ENCODE measurements at places on chromosomes 7 and 10.

DNA sequence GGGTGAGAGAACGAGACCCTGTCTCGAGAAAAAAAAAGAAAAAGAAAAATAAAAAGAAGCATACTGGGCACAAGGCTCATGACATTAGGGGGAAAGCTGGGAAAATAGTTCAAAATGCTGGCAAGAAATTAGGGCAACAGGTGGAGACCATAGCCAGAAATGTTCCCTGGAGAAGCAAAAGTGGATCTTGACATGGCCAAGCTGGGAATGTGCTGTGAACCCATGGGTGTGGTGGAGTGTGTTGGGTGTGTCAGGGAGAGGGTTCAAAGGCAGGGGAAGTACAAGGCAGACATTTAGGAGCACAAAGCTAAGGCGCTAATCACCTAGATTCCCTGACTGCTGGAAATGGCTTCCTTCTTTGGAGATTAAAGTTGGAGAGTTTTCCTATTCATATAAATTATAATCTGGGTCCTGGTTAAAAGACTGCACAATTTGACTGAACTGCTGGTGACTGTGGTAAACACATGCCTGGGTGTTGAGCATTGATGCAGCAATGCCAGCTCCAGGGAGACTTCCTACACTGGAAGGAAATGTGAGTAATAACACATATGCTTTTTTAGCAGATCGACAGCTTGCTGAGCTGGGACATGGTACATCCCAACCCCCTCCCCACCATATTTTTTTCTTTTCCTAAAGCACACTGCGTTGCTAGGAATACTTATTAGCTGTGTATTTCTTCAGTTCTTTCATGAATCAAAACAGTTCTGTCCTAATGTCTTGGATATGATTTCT, 70.1 kb upstream of the ARHGAP21 start:
- no peak for DNase-seq

- no peak for DNase-seq
These were observed 237.8 kb downstream of the ZMYND11 start for GRCh38 chr10:373015-373414.

GRCh38 chr7:98852826-98853225, 17.0 kb downstream of the TMEM130 start:
- DNase-seq = no peak

- DNase-seq = no peak
These were observed 59.8 kb upstream of the ANTXRL start for GRCh38 chr10:46226900-46227558.

DNA sequence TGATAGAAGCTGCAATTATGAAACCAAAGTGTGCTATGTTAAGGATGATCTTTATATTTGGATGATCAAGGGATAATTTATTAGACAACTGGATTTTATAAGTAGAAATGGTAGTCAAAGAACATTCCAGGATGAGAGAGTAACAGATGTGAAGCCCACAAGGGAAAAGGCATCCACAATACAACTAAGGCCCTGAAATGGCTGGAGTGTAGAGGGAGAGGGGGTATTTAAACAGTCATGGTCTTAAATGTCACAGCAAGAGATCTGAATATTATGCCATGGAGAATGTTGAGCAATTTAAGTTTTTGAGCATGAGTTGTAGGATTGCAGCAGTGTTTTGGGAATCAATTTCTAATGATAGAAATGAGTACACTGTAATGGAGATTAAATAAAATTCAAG, 282.3 kb upstream of the DKK1 start:
- DNase-seq = no peak

DNA sequence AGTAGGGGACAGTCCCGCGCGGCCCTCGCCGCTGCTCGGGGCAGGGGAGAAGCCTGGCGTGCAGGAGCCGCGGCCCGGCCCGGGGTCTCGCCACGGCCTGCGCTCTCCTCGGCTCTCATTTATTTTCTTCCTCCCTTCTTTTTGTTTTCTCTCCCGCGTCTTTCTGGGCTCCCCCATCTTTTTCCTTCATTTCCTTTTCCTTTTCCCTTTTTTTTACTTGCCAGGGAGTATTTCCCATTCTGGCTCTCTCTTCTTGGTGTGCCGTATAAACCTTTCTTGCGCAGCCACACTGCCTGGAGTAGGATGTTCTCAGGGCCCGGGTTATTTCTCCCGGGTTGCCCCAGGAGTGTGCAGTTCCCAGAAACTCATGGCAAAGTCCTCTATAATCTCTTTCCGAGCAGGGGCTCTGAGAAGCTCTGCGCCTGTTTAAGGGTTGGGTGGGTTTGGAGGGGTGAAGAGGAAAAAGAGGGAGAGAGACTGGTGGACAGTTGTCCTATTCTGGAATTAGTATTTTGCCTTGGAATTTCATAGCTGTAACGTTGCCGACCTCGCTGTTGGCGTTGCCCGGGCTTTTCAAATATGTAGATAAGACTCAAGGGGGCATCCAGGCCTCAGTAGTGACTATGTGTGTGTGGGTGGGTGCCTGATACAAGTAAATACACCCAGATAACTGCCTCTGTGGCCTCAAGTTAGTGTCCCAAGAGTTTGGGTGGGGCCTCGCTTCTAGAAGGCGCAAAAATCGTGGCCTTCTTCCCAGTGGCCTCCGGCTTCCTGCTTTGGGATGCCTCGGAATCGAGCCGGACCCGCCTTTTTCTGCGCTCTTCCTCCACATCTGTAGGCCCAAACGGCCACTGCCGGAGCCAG, 4.3 kb upstream of the ZNF503 start:
- DNase-seq = no peak

GRCh38 chr7:33757563-33758165, 147.7 kb upstream of the BMPER start:
- DNase-seq = no peak

- no peak for DNase-seq
These were observed 85.1 kb downstream of the WDR37 start for GRCh38 chr10:1141261-1141660.

DNA sequence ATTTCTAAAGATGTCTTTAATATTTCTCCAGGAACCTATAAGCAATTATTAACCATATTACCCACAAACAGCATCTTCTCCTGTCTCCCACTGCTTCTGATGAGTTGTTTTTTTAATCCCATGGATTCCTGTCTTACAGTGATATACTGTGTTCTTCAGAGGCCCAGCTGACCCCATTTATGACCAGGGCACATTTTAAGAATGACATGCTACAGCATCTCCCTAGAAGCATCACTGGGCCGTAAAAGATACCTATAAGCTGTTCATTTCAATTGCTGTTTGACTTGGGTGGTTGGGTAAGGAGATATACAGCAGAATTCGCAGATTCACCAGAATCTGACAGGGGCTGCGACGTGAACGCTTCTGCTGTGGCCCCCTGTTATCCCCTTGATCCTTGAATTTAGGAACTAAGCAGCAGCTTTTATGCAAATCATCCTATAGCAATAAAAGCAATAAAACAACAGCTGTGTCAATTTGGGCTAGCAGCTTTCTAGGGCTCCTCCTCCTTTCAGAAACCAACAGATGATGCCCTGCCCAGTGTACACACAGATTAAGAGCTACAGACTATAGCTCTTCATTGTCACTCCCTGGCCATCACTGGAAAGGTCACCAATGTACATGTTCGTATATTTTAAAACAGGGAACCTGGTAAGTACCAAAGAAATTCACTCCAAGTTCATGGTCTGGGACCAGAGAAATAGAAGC, 86.8 kb downstream of the CPEB3 start:
- no peak for DNase-seq

DNA sequence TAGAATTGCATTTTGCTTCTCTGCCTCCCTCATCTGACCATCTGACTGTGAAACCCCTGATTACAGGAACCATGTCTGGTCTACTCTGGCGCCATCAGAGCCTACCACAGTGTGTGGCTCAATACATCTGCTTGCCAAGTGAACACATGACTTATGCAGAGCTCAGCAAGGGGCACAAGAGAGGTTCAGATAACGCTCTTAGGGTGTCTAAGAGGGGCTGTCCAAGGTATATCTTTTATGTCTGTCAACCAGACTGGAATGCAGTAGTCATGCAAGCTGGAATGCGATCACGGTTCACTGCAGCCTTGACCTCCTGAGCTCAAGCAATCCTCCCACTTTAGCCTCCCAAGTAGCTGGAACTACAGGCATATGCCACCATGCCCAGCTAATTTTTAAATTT, 10.3 kb upstream of the RRP12 start:
- DNase-seq = no peak

- DNase-seq = no peak
These were observed 962.7 kb downstream of the LRMDA start for GRCh38 chr10:76393875-76394706.

- no peak for DNase-seq
These were observed 78.7 kb upstream of the PPP2R2D start for GRCh38 chr10:131822013-131822691.

DNA sequence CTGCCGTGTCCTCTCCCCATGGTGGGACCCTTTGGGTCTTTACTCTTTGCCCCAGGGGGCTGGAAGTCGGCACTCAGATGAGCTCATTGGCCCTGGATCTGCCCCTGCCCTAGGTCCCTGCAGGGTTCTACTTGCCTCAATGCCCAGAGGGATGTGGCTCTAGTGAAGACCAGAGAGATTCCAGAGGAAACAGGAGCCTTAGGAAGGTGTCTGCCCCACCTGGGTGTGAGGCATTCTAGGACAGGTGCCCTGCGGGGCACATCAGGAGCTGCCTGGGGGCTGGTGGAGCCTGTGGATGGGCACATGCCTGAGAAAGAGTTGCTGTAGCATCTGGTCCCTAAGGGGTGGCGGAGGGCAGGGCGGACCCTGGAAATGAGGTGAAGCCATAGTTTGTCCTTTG, 128.6 kb downstream of the ADCY1 start:
- DNase-seq = no peak

Measured in AG09309 (cell line).